ENCODE measurements at places on chromosomes 7 and 10.

DNA sequence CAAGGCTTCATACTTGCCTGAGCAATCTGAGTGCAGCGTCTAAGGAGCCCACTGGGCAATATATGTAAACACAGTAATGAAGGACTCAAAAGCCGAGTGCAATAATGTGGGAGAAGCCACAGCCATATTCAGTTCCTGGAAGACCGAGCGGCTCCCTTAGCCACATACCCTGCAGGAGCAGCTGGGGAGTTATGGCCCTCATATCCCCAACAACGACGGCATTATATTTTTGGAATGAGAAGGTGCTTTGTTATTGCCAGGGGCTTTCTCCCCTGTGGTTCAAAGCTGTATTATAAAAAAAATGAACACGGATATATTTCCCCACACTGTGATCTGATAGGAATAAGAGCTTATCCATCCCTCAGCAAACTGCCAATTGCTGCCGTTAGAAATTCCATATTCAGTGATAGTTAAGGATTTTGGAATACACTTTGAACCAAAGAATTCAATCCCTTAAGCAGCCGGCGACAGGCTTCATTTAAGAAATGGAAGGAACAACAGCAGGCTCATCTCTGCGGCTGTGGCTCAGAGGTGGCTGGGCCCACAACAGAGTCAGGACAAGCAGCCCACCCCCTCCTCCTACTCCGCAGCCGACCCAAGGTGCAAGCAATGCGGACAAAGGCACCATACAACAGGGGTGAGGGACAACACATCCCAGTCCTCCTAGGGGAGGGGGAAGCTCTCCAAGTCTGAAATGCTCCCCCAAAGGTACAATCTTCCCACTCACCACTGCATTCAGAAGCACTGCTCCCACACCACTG is 77.2 kb downstream of the TNS3 start:
- no peak for DNase-seq

GRCh38 chr10:126046831-126047230 is 150.5 kb downstream of the FANK1 start:
- DNase-seq = no peak

- no peak for DNase-seq
These were observed 191.8 kb upstream of the SEMA3C start for GRCh38 chr7:81110673-81111072.

- DNase-seq = no peak
These were observed 98.5 kb downstream of the POLR1F start for GRCh38 chr7:19610194-19610943.

DNA sequence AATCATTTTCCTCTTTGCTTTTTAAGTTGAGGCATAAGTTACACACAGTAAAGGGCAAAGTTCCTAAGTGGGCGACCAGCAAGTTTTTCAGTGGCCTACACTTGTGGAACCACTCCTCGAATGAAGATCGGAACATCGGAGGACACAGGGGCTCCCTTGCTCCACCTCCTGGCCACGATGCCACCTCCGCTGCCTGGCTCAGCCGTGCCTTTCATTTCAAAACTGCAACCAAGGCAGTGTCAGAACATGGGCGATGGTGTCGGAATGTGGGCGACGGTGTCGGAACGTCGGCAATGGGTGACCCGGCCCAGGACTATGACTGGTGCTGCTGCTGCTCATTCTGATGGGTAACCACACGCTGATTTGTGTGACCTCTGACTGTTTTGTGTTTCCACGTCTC is 9.6 kb upstream of the VIPR2 start:
- no peak for DNase-seq

DNA sequence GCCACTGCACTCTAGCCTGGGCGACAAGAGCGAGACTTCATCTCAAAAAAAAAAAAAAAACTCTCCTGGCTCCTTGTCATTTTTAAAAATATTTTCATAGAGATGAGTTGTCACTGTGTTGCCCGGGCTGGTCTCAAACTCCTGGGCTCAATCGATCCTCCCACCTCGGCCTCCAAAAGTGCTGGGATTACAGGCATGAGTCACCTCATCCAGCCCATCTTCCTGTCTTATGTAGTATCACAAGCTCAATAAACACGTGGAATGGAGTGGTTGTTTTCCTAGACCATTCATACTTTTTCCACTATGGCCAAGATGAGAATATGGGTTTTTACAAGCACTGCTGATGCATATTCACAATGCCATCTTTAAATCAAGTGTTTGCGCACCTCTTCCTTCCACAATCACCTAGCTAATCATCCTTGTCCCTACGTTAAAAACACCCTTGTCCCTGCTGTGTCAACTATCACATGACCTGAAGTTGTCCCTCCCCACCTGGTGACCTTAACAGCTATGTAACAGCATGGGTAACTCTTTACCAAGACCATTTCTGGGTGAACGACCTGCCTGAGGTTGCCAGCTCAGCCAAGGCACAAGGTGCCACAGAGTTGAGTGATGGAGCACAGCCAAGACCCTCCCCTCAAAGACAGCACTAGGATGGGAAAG is 21.3 kb downstream of the DLG5 start:
- no peak for DNase-seq

DNA sequence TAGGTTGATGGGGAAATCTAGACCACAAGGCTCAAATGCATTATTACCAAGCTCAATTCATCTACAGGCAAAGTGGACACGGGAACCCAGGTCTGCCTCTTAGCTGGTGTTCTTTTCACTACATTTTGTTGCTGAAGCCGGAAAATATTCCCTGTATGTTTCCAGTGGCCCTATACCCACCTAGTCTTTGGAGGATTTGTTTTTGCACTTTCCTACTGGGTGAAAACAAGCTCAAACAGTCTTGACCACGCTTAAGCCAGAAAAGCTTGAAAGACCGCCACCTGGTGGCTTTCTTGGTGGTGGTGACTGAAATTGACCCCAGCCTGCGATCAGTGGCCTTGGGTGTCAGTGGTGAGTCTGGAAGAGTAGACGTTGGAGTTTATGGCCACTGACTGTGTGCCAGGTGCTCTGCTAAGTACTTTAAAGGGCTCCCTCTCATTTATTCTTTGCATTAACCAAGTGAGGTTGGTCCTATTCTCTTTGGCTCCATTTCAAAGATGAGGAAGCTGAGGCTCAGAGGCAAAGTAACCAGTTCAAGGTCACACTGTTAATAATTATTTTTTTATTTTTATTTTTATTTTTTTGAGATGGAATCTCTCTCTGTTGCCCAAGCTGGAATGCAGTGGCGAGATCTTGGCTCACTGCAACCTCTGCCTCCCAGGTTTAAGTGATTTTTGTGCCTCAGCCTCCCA is 11.1 kb upstream of the CRTAC1 start:
- peak; percentile 60 for DNase-seq

GRCh38 chr10:78899098-78899754 is 169.5 kb upstream of the ZMIZ1 start:
- DNase-seq = no peak

GRCh38 chr10:121185816-121186455 is 334.8 kb downstream of the WDR11 start:
- no peak for DNase-seq

Data from MM.1S (cell line).